ENCODE measurements at places on chromosomes 4 and X.

GRCh38 chr4:179307297-179308136 is 1865.3 kb upstream of the AGA start:
- DNase-seq = peak; percentile 8

DNA sequence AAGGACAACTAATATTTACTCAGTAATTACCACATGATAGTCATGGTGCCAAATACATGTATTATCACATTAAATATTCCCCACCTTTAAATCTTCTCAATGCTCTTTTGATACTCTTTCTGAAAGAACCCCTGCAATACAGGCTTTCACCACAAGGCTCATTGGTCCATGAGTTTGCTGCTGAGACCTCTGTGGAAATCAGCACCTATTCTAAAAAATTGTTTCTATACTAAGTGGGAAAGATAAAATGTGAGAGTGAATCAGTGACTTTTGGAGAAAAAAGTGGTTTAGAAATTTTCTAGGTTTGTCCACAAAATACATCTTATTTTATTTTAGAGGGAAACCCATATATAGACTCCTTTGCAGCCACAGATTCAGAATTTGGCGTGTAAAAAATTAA is 257.3 kb downstream of the ZIC3 start:
- no peak for DNase-seq

DNA sequence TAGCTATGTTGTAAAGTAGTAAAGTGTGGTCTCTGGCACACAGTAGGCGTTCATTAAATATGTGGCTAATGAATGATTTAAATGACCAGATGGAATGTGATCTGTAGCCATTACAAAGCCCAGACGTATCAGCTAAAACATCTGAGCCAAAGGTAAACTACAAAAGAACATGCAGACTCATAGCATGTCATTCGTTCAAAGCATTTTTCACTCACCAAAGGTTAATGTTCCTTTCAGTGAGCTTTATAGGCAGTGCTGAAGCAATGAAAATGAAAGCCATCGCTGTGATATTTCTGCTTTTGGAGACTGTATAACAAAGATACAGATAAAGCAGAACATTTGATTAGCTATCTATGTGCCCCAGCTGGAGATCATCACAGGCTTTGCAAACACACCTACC is 50.5 kb downstream of the F9 start:
- DNase-seq = no peak

GRCh38 chr4:10102474-10103332 is 13.9 kb downstream of the WDR1 start:
- no peak for DNase-seq

GRCh38 chrX:49184294-49185281 is 1.6 kb downstream of the PRICKLE3 start:
- DNase-seq = no peak

GRCh38 chrX:100368167-100368566 is 41.9 kb downstream of the PCDH19 start:
- no peak for DNase-seq

DNA sequence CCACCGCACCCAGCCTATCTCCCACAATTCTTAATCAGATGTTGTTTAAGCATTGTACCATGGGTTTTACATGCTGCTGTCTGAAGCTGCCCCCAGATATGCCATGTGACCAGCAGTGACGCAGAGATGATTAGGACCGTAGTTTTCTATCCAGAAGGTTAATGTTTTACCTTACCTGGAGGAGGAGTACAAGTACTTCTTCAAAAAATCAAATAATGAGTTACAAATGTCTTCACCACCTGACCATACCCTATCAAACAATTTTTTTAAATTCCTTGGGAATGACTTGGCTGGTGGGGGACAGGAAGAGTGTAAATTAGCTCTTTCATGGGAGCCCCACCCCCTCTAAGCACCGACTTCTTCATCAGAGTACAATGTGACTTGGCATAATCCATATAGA is 16.2 kb upstream of the SGMS2 start:
- no peak for DNase-seq

- peak; percentile 74 for DNase-seq
These were observed 34.3 kb downstream of the NALF2 start for GRCh38 chrX:69538321-69538876.

DNA sequence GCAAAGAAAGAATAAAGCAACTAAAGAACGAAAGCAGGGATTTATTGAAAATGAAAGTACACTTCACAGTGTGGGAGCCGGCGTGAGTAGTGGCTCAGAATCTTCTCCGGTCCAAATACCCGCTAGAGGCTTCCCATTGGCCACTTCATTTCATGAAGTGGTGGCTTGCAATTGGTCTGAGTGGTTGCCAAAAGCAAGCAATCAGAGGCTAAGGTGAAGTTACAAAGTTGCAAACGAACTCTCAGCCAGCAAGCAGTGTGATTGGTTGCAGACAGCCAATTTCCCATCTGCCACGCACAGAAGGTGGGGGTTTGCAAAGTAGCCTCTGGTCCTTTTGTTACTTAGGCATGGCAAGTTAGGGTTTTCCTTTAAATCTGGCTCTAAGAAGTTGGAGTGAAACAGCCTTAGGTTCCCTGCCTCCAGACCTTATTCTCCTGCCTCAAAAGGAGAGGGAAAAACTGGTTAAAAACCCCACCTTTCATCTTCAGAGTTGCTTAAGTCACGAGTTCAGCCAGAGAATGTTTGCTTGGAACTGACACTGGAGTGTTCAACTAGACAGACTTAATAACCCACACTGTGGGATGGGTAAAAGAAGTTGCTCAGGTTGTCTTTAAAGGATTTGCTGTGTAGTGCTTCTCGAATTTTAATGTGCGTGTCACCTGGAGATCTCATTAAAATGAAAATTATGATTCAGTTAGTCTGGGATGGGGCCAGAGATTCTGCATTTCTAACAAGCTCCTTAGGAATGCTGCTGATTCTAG is 6.9 kb upstream of the CLOCK start:
- DNase-seq = no peak

DNA sequence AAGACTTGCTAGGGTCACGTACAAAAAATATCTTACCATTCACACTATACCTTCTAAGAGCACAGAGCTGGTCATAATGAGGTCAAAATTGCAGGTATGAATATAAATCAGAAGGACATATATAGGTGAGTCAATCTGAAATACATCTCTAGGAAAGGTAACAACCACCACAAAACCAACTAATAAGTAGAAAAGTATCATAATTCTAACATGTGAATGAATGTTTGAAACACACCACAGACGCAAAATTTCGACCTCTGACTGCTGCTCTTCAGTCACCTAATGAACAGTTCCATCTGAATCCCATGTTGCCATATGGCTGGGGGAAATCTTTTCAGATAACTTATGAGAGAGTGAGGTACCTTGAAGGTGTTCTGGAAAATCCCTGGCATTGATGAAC is 22.1 kb downstream of the STAP1 start:
- DNase-seq = no peak

GRCh38 chr4:139142980-139143379 is 34.0 kb downstream of the ELF2 start:
- DNase-seq = no peak

- DNase-seq = no peak
These were observed 162.7 kb upstream of the KLF8 start for GRCh38 chrX:56069299-56069931.

All from stimulated activated CD4-positive, alpha-beta T cell treated with anti-CD3 and anti-CD28 coated beads, Interleukin-4, amount 100 ng/mL, for 48 hours (primary cell).